Small intestine (tissue), 16 donors: ENCODE measurements at places on chromosomes 1 and 21. TPM values are rescaled to one million over a fixed set of nuclear protein-coding genes. Genes with fewer than 3 reads are reported as not detected.

DNA sequence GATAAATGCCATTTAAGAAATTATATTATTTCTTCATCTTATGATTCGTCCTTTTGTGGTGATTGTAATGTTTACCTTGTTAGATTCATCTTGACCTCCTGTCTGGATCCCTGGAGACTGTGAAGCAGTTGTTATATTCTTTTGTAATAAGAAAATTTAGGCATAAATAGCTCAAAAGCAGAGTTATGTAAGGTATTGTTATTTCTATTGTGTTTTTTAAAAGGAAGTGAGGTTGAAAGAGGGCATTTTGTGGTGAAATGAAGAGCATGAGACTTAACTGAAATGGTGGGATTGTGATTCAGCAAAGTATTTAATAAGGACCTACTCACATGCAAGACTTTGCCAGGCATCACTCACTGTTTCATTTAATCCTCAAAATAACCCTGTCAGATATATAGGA, 104.0 kb downstream of the PDE4B start:
- H3K36me3 ChIP-seq = no peaks in the 10 kb centered on the region
- no peak overlapping the region for H3K27ac ChIP-seq
- no peak overlapping the region for H3K4me3 ChIP-seq
- H3K4me1 ChIP-seq = no peaks in the 10 kb centered on the region
- DNase-seq = no peak
- H3K27me3 ChIP-seq = no peaks in the 10 kb centered on the region

The CRYBG2 gene
- polyA plus RNA-seq = 267 TPM

DNA sequence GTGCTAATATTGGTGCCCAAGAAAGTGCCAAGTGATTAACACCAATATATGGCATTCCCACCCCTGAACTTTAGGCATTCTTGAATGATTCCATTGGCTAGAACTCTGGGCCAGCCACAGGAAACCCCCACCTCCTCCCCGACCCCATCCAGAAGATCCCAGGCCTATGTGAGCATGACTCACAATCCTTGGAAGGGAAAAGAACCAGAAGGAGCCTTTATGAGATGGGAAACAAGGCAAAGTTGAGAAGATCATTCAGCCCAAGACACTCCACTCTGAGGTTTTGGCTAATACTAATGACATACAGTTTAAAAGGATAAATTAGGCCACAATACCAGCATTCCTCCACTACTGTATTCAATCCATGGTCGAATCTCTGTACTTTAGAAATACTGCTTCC, 21.8 kb downstream of the ELK4 start:
- peaks cover 4% of the 10 kb centered on the region for H3K36me3 ChIP-seq
- no peak for DNase-seq
- H3K27ac ChIP-seq = no peak overlapping the region
- peaks cover 2% of the 10 kb centered on the region for H3K4me1 ChIP-seq
- no peak overlapping the region for H3K4me3 ChIP-seq

The C1QB gene
- polyA plus RNA-seq = 33.5 TPM

- peak overlapping the region; percentile 38 for H3K27ac ChIP-seq
- H3K36me3 ChIP-seq = peaks cover 7% of the 10 kb centered on the region
- H3K27me3 ChIP-seq = no peaks in the 10 kb centered on the region
- DNase-seq = peak; percentile 85
- H3K4me3 ChIP-seq = no peak overlapping the region
- no peaks in the 10 kb centered on the region for H3K4me1 ChIP-seq
These were observed 16.2 kb downstream of the KCTD3 start for GRCh38 chr1:215583185-215583749.

- no peak overlapping the region for H3K4me3 ChIP-seq
- no peaks in the 10 kb centered on the region for H3K27me3 ChIP-seq
- no peak for DNase-seq
- H3K4me1 ChIP-seq = no peaks in the 10 kb centered on the region
These were observed 42.1 kb upstream of the EDARADD start for GRCh38 chr1:236351875-236352573.

The HAO2 gene
- 0.04 TPM for polyA plus RNA-seq
